ENCODE measurements at places on chromosomes 3 and 15.

GRCh38 chr3:10344147-10344943, 23.4 kb upstream of the SEC13 start:
- DNase-seq: peak; percentile 60

- DNase-seq: no peak
These were observed 6.8 kb upstream of the NCKIPSD start for GRCh38 chr3:48692551-48692950.

GRCh38 chr3:115347737-115348136, 200.6 kb upstream of the ZBTB20 start:
- DNase-seq: no peak

GRCh38 chr3:188926111-188926510, 245.7 kb upstream of the TPRG1 start:
- DNase-seq: no peak

DNA sequence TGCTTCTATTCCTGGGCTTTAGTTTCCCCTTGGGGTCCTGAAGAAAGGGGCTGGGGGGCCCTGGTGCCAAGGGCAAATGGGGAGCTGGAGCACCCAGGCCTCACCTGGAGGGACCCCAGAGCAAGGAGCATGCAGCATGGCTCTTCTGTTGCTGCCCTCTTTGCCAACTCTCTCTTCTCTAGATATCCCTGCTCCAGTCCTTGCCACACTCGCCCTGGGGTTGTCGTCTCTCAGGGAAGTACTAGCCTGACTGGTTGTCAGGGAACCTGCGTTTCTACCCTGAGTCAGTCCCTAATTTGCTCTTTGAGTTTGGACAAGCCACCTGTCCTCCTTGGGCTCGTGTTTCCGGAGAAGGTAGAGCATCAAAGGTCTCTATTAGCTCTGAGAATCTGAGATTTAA, 63.7 kb upstream of the UBE2Q2 start:
- DNase-seq: peak; percentile 5

GRCh38 chr15:76994496-76994895, 430 bp upstream of the PSTPIP1 start:
- DNase-seq: peak; percentile 6

- no peak for DNase-seq
These were observed 82.7 kb downstream of the SLC25A26 start for GRCh38 chr3:66303491-66303901.

GRCh38 chr3:5298453-5298852, 110.9 kb downstream of the EDEM1 start:
- no peak for DNase-seq

DNA sequence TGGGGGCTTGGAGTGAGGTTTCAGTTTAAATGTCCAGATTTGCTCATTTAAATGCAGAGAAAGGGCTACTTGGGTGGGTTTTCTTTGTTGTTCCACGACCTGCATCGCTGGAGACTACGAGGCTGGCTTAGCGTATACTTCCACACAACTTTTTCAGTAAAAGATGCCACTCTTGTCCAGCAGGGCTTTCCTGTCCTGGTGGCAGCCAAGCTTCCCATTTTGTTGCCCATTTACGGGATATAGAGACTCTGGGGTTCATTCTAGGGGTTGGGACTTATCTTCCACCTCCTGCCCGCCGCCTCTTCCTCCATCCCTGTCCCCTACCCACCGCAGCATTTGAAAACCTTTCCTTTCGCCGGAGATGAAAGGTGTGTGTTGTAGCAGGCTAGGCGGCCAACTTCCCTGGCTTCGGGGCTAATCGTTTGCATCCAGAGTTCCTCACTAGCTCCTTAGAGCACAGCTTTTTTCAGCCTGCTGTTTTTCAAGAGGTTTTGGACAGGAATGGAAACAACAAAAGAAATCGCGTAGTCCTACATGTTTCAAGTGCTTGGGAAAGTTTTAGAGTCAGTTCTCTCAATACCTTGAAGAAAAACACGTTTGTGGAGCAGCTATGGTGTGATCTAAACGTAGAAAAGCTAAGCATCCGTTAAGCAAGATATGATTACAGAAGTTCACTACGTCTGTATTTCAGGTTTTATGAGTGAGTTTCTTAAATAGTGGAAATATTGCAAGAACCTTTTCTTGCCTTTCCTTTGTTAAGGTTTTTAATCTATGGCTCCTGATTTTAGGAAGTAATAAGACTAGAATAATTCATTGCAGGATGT, 843 bp downstream of the CHRNA5 start:
- peak; percentile 46 for DNase-seq

GRCh38 chr3:2921903-2922302, 188.3 kb downstream of the IL5RA start:
- DNase-seq: no peak

DNA sequence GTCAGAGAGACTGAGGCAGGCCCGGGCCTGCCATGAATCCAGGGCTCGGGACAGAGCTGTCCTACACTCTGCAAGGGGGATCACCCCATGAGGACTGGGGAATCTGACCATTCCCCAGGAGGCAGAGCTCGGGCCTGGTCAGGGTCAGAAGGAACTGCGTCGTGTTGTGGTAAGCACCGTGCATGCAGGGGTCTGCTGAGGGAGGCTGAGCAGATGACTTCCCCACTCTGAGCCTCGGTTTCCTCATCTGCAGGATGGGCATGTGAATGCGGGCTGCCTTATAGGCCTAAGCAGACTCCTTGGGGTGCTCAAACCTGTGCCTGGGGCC, 61.6 kb upstream of the IQSEC1 start:
- DNase-seq: no peak

GRCh38 chr3:63364495-63364894, 86.4 kb downstream of the SYNPR start:
- DNase-seq: no peak

GRCh38 chr15:100633763-100634075, 31.3 kb downstream of the ASB7 start:
- DNase-seq: no peak

- no peak for DNase-seq
These were observed 94.7 kb upstream of the RBMS3 start for GRCh38 chr3:29186131-29186599.

DNA sequence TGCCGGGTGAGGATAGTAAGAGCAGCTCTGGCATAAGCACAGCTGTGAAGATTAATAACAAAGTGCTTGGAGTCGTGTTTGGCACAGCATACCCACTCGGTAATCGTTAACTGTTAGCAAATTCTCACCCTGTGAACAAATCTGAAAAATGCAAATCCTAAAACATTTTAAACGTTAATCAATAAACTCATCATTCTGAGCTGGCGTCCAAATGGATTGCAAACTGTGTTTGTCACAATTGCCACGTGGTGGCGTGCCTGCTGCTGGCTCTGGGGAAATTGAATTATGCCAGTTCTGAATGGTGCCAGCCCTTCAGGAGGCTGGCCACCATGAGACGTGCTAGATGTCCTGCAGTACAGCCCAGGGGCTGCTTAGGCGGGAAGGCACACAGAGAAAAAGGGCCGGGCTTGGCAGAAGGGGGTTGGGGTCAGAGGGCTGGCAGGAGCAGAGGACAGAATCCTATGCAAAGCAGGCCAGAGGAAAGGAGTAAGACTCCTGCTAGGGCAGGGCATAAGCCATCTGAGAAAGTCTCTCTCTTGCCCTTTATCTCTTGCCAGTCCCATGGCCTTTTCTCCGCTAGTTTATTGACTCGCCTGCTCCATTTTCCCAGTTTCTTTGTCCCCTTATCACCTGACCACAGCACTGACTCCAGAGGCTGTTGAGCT, 22.1 kb upstream of the POLG start:
- no peak for DNase-seq

- DNase-seq: no peak
These were observed at the start of gene NEIL1 for GRCh38 chr15:75346796-75347221. Gene NEIL1, plus strand, starts transcription at chr15:75347039. Its CDS starts 1,867 bp downstream, at chr15:75348906.

GRCh38 chr15:52217186-52217585, 26.0 kb upstream of the GNB5 start:
- no peak for DNase-seq

DNA sequence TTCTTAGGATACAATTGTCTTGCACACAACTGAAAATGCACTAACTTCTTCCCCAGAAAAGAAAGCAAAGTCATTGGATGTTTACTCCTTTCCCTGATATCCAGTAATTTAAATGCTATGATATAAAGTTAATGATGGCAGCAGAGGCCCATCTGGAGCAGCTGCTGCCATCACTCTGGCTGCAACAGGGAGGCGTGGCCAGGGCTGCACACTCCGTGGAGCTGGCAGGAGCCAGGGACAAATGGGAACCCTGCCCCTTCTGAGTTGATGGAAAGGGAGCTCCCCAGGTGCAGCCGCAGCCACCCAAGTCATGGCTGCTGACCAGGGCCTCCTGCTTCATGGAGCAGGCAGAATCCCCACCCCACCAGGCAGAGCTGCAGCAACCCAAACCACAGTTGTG, 72.6 kb upstream of the ALDH1A3 start:
- DNase-seq: no peak

GRCh38 chr15:34721802-34722438, 32.9 kb downstream of the GJD2 start:
- peak; percentile 60 for DNase-seq

DNA sequence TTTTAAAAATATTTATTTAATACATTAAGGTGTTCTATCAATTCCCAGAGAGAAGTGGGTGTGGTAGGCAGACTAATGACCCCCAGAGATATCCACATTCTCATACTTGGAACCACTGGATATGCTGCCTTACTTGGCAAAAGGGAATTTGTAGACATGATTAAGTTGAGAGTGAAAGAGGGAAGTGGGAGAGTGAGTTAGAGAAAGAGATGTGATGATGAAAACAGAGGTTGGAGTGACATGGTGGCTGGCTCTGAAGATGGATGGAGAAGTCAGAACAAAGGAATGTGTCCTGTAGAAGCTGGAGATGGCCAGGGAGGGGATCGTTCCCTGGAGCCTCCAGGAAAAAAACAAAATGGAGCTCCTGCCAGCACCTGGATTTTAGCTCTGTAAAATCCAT, 32.0 kb downstream of the TNFAIP8L3 start:
- no peak for DNase-seq

GRCh38 chr3:197132916-197133530, 103.4 kb upstream of the MELTF start:
- DNase-seq: no peak

DNA sequence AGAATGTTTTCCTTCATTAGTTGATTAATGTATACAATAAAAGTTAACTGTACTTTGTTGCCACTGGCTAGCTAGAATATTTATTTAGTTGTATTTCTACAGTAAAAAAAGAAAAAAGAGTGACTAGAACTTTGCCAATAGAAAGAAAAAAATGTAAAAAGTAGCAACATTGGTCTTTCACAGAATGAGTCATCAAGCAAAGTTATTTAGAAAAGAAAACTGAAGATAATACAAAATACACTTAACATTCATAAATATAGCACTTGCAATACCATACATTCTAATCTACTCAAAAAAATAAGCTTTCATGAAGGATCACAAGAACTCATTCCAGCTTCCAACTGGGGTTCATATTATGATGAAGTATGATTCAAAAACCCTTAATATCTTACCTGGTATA, 83.4 kb downstream of the AQR start:
- DNase-seq: no peak

DNA sequence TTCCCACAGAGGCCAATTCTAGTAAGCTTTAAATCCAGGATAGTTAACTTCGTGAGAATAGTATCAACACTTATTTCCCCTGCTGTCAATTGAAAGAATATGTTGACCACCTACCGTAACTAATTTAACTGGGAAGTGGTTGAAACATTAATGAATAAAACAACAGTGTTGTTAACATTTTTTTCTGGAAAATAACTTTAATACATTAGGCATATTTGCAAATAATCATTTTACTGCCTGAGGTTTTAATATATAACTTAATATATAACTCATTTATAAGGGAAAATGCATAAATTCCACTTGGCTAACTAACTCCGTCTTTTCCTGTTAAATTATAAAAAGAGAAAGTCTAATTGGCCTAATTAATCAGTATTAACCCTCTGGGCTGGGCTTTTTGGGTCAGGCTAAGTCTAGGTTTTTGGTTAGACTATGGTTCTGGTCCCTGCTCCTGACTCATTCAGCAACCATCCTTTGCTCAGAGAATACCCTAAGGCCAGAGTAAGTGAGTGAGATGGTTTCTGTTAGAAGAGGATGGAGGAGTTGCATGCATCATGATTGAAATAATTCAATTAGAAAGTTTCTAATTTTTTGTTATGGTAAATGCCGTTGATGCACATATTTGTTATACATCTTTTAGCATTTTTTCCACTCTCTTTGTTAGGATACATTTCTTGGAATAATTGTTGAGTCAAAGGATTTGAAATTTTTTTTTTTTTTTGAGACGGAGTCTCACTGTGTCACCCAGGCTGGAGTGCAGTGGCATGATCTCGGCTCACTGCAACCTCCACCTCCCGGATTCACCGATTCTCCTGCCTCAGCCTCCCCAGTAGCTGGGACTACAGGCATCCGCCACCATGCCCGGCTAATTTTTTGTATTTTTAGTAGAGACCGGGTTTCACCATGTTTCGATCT, 10.8 kb upstream of the SKIL start:
- no peak for DNase-seq

DNA sequence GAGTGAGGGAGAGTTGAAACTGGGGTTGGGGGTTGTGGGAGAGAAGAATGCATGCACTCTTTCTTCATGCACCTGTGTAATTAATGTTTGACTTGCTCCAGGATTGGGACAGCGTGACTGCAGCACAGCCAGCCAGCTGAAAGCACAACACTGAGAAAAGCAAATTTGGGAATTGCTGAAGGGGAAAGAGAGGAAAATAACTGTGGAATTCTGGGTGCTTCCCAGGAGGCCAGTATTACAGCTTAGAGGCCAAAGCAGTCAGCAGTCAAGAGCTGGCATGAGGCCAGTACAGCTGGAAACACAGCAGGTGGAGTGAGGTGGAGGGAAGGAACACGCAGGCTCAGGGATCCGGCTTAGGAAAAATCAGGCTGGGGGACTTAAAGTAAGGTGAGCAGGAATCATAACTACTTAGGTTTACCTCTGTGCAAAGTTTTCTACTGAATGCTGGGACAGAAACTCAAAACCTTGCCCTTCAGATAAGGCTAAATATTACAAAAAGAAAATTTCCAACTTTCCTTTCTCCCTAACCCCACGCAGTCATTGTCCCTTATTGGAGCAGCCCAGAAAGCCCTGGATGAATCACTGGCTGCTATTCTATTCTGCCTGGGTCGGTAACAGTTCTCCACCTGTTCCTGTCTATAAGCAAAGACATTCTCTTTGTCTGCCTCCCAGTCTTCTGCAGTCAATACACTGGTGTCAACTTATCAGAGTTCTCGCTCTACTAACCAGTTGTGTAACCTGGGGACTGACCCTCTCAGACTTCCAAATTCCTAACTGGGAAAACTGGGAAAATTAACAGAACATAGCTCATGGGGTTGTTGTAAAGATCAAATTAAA, 167.2 kb downstream of the MAGI1 start:
- peak; percentile 68 for DNase-seq

GRCh38 chr15:78925956-78926743, 18.7 kb downstream of the CTSH start:
- no peak for DNase-seq

DNA sequence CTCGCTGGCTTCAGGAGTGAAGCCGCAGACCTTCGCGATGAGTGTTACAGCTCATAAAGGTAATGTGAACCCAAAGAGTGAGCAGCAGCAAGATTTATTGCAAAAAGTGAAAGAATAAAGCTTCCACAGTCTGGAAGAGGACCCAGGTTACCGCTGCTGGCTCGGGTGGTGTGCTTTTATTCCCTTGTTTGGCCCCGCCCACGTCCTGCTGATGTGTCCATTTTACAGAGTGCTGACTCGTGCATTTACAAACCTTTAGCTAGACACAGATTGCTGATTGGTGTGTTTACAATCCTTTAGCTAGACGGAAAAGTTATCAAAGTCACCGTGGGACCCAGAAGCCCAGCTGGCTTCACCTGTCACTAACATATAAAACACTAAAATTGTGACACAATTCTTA, 1464.5 kb downstream of the ZPLD1 start:
- DNase-seq: no peak
